ENCODE measurements at places on chromosomes 5 and 9.

- DNase-seq = no peak
Observed at GRCh38 chr9:124017051-124017928, 5.7 kb downstream of the LHX2 start.

DNA sequence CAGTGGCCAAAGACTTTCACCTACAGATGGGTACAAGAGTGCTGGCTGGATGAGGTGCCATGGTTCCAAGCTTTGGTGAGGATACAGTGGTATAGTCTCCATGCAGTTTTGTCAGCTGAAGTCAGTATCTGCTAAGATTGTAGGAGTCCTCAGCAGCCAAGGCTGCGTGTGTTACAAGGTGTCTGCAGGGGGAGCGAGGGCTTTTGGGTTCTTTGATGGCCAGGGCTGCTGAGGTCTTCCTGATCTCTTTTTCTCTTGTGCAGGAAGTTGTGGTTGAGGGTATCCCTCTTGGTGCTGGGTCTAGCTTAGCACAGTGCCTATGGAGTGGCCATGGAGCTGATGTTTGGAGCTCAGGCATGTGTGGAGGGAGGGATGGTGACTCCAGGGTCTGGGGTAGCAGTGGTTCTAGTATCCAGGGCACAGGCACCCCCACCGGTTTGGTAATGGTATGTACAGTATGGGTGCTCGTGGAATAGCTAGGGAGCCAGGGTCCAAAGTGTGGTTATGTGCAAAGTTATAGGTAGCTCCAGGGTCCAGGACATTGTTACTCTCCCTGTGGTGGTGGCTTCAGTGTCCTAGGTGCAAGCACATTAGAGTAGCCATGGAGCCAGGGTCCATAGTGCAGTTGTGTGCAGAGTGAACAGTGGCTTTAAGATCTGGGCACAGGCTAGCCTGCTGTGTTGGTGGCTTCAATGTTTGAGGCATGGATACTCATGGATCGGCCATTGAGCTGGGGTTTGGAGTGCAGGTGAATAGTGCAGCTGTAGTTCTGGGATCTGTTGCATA is 36.7 kb downstream of the CNTLN start:
- no peak for DNase-seq

GRCh38 chr9:85224729-85225128 is 517.0 kb downstream of the AGTPBP1 start:
- DNase-seq = no peak

DNA sequence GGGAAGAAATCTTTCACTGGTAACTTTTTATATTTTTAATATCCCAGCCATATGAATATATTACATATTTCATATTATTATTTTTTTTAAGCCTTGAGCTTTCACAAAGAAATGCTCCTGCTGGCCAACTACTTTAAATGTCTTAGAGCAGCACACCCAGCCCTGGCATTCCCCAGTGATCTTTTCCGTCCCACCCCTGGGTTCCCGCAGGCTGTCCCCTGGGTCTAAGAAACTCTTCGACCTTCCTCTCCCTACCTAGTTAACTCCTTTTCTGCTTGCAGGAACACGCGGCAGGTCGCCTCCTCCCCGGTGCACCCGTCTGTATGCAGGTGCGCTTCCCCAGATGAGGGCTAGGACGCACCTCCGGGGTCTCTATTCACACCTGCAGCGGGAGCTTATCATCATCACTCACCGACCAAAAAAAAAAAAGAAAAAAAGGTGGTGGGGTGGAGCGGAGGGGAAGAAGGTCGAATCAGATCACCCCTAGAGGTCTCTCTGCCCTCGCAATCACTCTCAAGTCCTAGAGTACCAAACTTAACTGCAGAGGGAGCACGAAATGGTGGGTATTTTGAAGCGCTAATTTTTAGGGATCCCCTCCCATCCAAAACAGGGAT is 696 bp downstream of the ZFP62 start:
- no peak for DNase-seq

GRCh38 chr5:71945436-71945835 is 161.8 kb upstream of the MAP1B start:
- no peak for DNase-seq

DNA sequence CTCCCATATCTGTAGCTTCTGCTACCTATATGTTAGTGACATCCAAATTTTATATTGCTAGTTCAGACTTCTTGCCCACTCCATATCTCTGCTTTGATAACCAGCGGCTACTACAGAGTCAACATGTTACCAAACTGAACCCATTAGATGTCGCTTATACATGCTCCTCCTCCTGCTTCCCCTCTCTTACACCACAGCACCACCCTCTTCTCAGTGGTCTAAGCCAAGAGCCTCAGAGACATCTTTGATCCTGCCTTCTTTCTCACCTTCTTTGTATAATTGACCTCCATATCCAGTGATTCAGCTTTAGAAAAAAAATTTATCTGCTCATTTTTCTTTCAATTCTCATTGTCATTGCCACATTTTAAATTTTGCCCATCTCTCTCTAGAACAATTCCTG is 408.2 kb upstream of the TLE4 start:
- DNase-seq = no peak
